Substantia nigra (tissue), 51 donors: ENCODE measurements at places on chromosomes 16 and 17.

- DNase-seq, result no peak
Measured at GRCh38 chr17:74460996-74461395, 5.4 kb upstream of the CD300A start.

- no peak for DNase-seq
Measured at GRCh38 chr17:75315541-75316243, 26.5 kb upstream of the SLC25A19 start.

DNA sequence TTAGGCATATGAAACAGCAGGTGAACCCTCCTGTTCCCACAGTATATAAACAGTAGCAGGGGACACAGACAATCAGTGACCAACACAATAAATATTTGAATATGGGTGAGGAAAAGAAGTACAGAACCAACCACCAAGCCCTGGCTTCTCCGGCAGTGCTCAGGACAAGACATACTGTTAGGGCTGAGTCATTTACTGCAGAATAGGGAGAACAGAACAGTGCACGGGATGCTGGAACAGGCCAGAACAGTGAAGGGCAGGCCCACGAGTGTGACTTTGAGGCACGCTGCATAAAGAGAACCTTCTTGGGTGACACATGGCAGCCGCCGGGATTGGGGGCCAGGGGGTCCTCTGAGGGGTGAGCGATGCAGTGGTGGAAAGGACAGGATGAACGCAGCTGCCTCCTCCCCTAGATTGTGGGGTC is 160.4 kb downstream of the CMIP start:
- no peak for DNase-seq

DNA sequence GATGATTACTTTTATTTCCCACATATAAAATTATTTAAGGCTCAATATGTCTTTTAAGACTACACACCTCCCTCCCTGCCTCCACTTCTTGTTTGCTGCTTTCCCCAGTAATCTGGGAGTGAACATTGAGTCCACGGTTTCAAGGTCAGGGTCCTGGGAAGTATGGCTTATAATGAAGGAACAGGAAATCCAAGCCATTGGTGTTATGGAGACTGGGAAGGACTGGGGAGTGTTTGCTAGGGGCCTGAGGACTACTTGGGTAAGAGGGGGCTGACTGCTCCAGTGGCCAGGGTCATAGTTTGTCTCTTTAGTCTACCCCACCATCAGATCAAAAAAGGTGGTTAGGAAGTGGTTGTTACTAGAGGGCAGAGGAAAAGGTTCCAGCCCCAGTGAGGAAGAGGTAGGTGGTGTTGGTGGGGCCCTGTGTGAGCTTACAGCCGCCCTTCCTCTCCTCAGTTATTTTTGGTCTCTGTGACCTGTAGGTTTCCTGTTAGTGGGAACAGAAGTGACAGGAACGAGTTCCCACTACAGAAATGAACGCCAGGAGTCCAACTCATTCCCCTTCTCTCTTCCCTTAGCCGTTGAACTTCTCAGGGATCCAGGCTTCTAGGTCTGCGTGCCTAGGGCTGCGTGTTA is 742 bp upstream of the SLC16A13 start:
- DNase-seq, result no peak

- no peak for DNase-seq
Measured at GRCh38 chr16:16099320-16099719, 124.0 kb downstream of the ABCC6 start.

DNA sequence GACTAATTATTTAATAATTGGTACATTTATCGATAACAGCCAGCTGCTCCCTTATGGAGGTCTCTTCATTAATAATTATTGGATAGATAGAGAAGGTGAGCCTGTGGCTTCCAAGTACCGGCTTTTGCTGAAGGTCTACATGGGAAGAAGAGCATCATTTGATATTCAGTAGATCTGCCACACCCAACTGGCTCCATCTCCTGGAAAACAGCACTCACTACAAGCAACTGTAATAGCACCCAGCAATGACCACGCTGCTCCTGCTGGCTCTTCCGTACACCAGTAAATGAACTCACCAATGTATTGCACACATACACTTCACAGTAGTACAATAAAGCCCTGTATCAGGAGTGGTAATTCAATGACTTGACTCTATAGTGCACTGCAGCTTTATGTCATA is 19.5 kb downstream of the MARVELD3 start:
- DNase-seq, result no peak

GRCh38 chr17:63317166-63317840 is 128.8 kb downstream of the CYB561 start:
- no peak for DNase-seq

DNA sequence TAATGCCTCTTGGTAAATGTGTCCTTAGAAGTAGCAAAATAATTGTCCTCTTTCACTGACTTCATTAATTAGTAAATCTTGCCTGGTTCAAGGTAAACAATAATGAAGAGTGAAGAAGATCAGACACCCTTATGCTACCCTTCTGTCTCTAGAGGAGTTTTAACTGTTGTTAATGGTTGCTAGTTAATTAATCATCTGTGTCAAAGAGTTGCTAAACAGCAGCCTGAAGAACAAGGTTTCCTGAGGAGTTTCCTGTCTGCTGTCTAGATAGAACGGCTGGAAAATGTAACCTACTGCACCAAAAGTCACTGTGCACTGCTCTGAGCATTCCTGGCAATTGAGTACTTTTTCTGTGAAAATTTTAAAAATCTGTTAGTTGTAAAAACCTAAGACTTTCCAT is 131.3 kb downstream of the NLK start:
- DNase-seq, result no peak

DNA sequence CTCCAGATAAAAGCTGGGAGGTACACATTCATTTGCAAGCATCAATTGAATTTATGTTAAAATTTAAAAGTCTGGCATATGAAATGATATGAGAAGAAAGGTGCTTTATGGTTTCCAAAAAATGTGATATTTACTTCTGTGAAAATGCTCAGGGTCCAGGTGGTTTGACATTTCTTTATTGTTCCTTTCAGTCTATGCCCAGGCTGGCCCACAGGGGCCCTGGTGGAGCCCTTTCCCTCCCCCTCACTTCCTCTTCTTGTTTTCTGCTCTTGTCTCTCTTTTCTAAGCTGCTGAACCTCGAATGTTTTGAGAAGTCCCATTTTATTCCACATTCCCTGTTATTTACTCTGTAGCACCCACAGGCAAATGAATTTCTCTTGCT is 127.8 kb downstream of the HS3ST3B1 start:
- no peak for DNase-seq

GRCh38 chr17:14014657-14015056 is 54.6 kb upstream of the COX10 start:
- DNase-seq, result no peak

DNA sequence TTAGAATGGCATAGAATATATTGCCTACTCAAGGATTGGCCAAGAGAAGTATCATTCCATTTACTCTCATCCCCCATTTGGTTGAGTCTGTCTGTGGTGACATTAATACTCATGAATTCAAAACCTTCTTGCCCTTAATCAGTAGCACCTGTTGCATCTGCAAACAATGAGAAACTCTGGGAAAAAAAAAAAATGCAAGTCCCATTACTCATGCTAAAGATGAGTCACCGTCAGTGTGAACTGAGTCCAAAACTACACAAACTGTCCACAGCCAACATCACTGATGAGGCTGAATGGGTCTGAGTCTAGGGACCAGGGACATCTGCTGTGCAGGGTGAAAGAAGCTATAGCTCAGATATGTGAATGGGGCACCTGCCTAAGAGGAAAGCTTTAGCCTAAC is 96.9 kb upstream of the ADAMTS18 start:
- no peak for DNase-seq

- no peak for DNase-seq
Measured at GRCh38 chr17:38898812-38899348, 26.5 kb upstream of the LASP1NB start.

DNA sequence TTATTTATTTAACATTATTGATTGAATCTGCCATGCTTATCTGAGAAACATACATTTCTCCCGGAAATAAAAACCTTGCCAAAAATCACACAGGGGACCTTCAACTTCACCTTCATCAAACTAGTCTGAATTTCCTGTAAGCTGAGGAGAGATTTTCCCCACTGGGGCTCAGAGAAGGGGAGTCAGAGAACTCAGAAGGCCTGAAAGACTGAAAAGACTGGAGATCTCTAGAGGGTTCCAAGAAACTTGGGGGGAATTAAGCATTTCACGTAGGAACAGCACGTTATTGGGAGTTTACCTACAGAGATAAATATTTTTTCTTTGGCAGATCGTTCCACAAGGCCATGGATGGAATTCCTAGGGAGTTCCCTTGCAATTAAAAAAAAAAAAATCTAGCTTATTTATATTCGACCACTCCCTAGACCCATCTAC is 528 bp upstream of the NOL11 start:
- no peak for DNase-seq

DNA sequence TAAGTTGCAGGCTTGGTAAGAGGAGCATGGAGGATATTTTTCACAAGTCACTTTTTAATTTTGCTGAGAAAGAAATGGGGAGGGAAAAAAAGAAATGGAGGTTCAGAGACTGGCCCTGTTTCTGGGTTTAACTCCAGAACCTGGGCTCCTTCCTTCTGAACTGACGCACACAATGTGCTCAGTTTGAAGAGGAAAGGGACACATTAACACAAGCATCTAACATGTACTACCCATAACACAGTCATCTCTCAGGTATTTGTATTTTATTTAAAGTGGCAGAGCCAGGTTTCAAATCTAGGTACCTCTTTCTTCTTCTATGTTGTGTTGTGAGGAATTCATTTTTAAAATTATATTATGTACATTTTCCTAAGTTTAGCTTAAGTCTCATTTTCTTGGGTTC is 5.3 kb upstream of the TMEM100 start:
- no peak for DNase-seq

DNA sequence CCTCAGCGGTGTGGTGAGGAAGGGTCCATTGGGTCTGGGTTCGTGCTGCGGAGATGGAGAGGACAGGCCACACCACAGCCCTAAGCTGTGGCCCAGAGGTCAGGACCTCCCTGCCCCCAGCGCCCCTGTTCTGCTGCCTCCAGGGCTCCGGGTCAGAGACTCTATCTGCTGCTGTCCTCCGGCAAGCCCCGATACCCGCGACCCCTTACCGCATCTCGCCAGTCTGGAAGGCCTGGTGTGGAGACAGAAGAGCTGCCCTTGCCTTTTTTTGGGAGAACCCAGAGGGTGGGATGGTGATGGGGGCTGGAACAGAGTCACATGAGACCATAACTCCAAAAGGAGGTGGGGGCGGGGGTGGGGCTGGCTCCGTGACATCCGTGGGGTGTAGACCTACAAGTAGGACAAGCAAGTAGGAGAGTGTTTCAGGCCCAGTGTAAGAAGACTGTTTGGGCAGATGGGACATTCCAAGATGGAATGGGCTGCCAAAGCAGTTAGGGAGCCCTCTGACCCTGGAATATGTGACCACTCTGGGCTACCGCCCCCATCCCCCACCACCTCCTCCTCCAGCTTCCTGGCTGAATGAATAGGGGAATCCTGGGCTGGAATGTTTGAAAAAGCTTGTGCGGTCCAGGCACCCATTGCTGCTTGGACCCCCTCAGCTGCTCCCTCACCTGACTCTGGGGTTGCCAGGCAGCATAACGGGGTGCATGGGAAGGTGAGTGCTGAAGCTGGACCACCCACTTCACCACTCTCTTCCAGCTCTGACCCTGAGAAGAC is 1.4 kb downstream of the XYLT2 start:
- no peak for DNase-seq

DNA sequence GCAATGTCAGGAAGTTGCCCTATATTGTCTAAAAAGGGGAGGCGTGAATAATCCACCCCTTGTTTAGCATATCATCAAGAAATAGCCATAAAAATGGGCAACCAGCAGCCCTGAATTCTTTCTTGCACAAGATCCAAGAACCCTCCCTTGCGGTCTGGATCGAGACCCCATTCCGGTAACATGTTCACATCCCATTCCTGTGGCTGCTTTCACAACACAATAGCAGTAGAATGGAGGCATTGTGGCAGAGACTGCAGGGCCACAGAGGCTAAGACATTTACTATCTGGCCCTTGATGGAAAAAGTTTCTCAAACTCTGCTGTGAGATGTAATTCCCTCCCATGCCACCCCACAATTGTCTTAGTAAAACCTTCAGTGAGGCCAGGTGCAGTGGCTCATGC is 73.2 kb downstream of the RMI2 start:
- DNase-seq, result no peak

DNA sequence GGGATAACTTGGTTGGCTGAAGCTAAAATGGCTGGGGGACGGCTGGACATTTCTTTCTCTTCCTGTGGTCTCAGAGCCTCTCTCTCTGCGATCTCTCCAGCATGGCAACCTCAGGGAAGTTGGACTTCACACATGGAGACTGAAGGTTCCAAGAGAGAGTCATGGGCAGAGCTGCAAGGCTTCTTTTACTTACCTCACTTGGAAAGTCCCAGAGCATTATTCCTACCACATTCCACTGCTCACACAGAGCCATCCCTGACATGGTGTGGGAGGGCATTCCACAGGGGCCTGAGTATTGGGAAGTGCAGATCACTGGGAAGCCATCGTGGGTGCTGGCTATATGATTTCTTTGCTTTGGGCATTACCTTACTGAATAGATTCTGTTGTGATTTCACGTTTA is 9.8 kb upstream of the SLC6A2 start:
- no peak for DNase-seq

GRCh38 chr16:21659124-21659523 is 4.6 kb upstream of the OTOA start:
- no peak for DNase-seq

GRCh38 chr17:44272954-44273353 is 5.0 kb upstream of the SLC4A1 start:
- DNase-seq, result no peak

GRCh38 chr17:27560668-27561067 is 70.3 kb upstream of the LGALS9 start:
- no peak for DNase-seq

DNA sequence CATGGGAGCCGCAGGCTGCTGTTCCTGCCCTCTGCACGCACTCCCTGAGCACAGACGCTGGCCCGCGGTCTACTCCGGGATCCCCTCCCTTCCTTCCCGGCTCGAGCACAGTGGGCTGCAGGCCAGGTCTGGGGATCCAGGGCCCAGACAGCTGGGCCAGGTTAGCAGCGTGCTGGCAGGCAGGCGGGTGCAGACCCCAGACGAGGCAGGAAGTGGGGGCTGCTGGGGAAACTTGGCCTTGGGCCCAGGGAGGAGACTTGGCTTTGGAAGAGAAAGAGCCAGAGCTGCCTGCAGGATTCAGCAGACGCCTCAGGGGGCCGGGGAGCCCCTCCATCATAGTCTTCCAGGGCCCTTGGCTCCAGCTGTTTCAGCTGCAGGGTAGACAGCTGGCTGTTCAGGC is 30.2 kb upstream of the ABCC3 start:
- no peak for DNase-seq

GRCh38 chr17:8631554-8631877 is 991 bp upstream of the MYH10 start:
- no peak for DNase-seq

GRCh38 chr16:27238016-27238587 is 30.5 kb downstream of the NSMCE1 start:
- DNase-seq, result no peak

- no peak for DNase-seq
Measured at GRCh38 chr17:68909066-68909465, 46.1 kb downstream of the ABCA8 start.

DNA sequence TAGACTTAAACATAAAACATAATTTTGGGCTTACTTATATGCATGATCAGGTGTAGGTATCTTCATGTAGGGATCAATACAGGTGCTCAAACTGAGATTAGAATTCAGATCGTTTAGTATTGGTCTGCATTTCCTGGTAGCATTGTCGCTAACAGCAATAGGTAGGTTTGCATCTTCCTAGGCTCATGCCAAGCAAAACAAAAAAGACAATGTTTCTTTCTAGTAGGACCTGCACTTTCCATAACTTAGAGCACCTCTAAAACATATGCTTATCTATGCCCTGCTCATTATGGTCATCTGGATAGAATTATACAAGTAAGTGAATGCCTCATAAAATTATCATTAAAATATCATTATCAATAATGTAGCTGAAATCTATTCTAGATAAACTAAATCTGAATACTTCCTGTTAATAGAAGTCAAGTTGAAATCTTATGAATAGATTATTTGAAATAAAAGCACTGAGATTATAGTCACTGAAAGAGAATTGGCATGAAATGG is 26.7 kb downstream of the PCTP start:
- no peak for DNase-seq
